Kidney epithelial cell (primary cell): ENCODE measurements at places on chromosomes 1 and 21.

- DNase-seq = no peak
Observed at GRCh38 chr21:45507888-45508508, 34.2 kb downstream of the SLC19A1 start.

DNA sequence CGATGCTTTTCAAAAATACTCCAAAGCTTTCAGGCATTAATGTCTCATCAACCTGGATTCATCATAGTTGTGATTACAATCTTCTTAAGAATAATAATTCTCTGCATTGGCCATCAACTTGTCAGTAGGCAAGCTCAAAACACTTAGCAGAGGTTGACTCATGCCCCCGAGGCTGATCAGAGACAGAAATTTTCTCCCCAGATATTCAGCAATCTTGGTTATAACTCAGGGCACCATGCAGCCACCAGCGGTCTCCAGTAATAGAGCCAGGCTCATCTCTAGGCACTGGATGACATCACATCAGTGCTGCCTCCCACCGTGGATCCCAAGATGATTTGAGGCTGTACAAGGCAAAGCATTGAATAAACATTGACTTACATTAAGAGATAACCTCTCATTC, 14.3 kb upstream of the IFFO2 start:
- DNase-seq = no peak

- DNase-seq = no peak
Observed at GRCh38 chr1:48967318-48967717, 190.6 kb upstream of the BEND5 start.

DNA sequence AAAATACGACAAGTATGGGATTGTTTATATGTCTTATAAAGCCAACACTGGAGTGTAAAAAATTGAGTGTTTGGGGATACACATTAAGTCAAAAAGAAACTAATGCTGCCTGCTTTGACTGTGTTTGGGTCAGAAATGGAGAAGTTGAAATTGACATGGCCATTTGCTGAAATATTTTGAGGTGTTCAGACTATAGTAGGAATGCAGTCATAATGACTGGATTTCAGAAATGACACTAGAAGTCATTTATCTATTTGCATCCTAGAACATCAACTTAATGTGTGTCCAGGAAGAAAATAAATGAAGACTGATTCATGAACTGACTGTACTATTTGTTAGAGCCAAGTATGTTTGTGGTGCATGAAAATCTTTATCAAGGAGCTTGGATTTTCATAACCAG, 28.4 kb downstream of the RASAL2 start:
- DNase-seq = no peak

DNA sequence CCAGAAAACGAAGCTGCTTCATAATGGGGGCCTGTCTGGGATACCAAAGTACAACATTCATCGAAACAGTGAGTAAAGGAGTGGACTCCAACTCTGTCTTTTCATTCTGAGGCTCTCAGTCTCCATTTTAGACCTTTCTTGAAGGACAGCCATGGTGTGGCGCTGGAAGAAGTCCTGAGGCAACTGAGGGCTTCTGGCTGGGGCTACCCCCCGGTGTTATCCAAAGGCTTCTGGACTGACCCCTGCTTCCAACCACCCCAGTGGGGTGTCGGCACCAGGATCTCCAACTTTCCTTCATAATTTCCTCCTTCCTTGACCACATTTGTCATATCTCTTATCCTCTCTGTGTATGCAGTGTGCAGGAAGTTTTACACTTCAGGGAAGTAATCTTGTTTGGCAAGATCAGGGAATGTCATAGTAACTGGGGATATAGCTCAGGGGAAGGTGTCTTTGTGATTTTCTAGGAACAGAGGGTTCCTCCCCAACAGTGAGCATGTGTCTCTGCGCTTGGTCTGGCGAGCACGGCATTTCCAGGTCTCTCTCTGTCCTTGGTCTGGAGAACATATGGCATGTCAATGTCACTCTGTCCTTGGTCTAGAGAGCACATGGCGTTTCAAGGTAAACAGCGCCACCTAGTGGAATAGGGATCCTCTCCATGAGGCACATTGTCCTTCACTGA, 19.4 kb upstream of the BSDC1 start:
- no peak for DNase-seq

GRCh38 chr1:29620631-29621030, 384.3 kb downstream of the PTPRU start:
- DNase-seq = no peak

GRCh38 chr1:19045898-19046880, 89.7 kb upstream of the IFFO2 start:
- DNase-seq = no peak

GRCh38 chr1:46394108-46394871, at the start of gene FAAH:
Gene FAAH (plus strand): TSS chr1:46394317. CDS start chr1:46394349, 32 bp downstream.
- no peak for DNase-seq

DNA sequence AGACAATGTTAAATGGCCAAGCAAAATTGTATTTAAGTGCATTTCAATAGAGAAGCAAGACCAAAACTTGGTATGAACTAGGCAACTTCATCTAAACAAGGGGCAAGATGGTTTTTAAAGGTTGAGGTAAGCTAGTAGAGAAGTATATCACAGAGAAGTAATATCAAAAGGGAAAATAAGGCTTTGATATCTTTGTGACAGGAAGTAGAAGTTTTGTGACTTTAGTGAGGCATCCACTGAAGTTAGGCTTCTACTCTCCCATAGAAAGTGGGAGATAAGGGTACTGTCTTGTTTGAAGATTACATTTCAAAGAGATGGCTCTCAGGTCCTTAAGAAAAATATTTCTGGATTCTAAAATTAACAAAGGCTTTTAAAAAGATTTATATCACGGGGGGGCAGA, 8.9 kb downstream of the OR10T2 start:
- no peak for DNase-seq

DNA sequence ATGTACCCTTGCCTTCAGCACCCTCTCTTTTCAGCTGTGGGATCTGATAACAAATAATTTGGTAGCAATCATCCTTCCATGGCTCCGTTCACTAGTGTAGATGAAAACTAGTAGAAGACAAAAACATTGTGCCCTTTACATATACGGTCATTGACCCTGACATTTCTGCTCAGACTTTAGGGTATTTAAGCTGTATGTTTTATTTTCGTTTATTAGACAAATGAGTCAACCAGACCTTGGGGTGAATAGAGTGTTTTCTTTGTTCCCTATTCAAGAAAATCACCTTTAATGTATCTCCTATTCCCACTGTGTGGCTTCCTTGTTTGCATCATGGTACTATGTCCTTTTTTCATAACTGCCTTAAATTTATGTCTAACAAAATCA, 187.3 kb downstream of the VAV3 start:
- no peak for DNase-seq

DNA sequence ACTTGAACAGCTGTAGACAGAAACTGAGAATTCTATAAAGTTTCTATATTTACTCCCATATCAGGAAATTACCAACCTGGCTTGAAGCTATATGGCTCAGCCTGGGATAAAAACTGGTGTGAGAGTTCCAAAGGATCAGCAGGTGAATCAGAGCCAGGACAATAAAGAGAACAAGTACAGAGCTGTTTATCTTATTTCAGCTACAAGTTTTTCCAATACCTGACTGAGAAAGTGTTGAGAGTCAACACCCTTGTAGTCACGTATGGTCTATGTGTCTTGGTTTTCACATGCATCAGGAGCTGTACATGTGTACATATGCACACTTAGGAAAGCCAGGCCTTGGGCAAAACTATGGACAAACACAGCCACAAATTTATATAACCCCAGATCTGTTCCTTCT, 40.7 kb upstream of the CXADR start:
- no peak for DNase-seq

DNA sequence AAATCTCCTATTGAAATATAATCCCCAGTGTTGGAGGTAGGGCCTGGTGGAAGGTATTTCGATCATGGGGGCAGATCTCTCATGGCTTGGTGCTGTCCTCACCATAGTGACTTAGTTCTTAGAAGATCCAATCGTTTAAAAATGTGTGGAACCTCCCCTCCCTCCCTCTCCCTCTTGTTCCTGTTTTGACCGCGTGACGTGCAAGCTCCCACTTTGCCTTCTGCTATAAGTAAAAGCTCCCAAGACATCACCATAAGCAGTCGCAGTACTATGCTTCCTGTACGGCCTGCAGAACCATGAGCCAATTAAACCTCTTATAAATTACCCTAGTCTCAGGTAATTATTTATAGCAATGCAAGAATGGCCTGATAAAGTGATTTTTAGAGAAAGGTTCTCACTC, 10.9 kb upstream of the RGS2 start:
- no peak for DNase-seq

GRCh38 chr1:226711976-226712741, 26.9 kb downstream of the ITPKB start:
- DNase-seq = no peak

GRCh38 chr1:70411360-70411844, 334 bp downstream of the CTH start:
- DNase-seq = no peak

DNA sequence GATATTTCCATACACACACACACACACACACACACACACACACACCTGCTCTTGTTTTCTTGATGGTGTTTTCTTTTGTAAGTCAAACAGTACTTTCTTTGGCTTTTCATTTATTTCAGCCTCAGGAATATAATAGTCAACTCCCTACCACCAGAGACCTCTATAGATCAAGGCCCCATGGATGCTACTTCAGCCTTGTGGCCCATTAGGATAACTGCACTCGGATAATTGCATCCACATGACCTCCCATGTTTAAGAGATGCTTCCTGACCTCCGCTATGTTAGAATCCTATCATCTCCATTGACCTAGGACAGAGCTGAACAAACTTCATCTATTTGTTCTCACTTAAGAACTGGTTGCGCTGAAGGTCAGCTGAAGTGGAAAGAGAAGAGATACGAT, 1094.0 kb upstream of the B3GALT2 start:
- DNase-seq = no peak

DNA sequence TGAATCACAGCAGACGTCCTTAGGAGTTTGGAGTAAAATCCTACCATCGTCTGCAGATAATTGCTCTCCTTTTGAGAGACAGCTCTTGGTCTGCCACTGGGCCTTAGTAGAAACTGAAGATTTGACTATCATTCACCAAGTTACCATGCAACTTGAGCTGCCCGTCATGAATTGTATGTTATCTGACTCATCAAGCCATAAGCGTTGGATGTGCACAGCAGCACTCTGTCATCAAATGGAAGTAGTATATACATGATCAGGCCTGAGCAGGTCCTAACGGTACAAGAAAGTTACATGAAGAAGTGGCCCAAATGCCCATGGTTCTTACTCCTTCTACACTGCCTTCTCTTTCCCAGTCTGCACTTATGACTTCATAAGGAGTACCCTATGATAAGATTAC, 317.8 kb downstream of the GPATCH2 start:
- no peak for DNase-seq

DNA sequence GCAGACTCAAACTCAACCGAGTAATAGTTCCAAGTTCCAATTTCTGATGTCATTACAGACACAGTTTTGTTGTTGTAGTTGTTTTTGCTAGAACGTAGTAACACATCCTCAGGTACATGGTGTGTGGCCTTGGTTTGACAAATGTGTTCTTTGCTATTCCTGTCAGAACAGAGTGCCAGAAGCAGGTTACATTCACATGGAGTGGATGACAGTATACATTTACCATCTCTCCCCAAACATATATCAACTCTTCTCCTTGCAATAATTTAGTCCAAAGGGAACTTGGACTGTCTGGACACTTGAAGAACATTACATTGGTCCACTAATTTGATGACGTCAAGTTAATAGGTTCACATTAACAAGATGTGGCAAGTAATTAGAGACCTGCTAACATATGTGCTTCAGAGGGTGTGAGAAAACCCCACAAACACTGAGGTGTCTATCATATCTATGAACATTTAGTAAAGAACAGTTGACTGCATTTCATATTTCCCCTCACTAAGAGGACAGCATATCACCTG, 44.6 kb upstream of the ZBTB18 start:
- no peak for DNase-seq

- no peak for DNase-seq
Observed at GRCh38 chr1:60160141-60160540, 86.6 kb upstream of the C1orf87 start.

DNA sequence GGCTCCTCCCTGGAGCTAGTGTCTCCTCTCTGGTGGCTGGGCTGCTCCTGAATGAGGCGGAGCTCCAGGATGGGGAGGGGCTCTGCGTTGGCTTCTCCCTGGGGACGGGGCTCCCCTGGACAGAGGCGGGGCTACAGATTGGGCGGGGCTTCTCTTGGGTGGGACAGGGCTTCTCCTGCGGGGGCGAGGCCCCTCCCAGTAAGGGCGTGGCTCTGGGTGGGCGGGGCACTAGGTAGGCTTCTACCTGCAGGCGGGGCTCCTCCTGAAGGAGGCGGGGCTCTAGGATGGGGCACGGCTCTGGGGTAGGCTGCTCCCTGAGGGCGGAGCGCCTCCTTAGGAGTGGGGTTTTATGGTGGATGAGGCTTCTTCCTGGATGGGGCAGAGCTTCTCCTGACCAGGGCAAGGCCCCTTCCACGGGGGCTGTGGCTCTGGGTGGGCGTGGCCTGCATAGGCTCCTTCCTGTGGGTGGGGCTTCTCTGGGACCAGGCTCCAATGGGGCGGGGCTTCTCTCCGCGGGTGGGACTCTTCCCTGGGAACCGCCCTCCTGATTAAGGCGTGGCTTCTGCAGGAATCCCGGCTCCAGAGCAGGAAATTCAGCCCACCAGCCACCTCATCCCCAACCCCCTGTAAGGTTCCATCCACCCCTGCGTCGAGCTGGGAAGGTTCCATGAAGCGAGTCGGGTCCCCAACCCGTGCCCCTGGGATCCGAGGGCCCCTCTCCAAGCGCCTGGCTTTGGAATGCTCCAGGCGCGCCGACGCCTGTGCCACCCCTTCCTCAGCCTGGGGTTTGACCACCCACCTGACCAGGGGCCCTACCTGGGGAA, 22.7 kb upstream of the ARF1 start:
- no peak for DNase-seq

DNA sequence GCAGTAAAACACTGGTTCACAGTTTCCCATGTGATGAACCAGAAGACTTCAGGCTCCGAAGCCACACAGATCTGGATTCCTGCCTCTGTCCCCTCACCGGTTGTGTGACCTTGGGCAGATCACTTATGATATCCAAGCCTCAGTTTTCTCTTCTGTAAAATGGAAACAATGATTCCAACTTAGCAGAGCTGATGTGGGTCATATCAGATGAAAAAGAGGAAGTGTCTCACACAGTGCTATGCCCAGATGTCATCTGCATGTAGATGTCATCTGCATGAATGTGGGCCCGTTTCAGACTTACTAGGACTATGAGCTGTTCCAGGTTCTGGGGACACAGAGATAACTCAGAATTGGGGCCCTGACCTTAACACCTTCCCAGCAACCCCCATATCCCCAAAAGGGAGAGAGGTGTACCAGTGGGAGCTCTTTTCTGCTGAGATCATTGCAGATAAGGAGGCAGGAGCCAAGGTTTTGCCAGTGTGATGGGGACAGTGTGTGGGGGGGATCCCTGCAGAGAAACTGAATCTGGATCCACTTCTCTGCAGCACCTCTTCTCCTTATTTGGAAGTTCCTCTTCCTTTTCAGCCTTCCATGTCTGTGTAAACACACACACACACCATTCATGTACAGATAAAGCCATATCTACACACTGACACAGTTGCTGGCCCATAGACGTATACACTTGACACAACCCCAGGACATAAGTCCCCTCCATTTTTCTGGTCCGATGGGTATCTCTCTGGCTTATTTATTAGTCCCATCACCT, 5.0 kb upstream of the ADGRB2 start:
- DNase-seq = no peak
